Eye (tissue), 1 donor: ENCODE measurements at places on chromosomes 12 and 14.

GRCh38 chr12:97260786-97261185 is 201.8 kb upstream of the RMST start:
- DNase-seq, result no peak

GRCh38 chr14:38302966-38303365 is 47.1 kb upstream of the CLEC14A start:
- DNase-seq, result no peak

DNA sequence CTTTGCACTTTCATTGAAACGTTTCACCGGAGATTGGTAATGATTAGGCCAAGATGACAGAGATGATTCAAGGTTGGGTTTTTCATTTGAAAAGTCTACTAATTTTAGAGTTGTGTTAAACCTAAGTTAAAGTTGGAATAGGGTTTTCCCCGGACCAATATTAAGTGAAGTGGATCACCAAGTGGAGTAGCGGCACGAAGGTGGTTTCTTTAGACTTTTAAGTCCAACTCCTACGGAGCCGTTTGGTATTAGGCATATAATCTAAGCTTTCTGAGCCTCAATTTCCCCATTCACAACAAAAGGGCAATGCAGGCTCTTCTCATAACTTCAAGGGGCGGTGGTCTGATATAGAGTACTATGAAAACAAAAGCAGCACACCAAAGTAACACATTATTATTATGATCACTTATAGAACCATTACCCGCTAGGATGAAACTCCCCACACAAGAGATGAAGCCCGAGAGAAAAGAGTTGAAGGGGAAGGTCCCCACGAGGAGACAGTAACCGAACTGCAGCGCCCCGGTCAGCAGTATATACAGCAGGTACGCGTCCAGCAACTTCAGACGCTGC is 413 bp downstream of the DAD1 start:
- no peak for DNase-seq

DNA sequence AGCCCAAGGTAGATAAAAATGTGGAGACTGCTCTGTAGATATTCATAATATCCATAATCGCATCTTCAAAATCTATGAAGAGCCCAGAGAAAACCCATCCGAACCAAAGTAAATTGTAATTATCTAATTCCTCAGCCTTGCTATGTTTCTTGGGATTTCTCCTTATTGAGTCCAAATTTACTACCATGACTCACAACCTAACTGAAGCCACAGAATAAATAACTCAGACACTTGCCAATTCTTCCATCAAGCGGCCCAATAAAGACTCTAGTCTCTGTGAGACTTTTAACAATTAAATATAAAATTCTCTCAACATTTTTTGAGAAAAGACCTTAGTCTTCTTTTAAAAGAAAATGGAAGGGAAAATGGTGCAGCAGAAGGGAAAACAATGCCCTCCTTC is 409.8 kb downstream of the DAD1 start:
- no peak for DNase-seq

DNA sequence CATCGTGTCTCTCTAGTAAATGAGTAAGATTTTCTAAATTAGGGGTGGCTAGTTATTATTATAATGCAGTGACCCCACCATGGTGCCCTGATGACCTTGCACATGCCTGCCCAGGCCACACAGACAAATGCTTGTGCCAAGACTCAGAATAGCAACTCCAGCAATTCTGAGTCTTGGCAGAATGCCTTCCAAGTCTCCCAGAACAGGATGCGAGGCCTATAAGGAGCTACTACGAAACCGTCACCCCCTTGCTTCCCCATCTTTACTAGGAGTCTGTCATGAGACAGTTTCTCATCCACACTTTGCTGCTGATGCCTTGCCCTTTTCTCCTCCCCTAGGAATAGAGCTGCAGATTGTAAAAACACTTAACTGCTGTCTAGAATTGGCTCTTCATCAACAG is 559.9 kb downstream of the TRHDE start:
- no peak for DNase-seq

DNA sequence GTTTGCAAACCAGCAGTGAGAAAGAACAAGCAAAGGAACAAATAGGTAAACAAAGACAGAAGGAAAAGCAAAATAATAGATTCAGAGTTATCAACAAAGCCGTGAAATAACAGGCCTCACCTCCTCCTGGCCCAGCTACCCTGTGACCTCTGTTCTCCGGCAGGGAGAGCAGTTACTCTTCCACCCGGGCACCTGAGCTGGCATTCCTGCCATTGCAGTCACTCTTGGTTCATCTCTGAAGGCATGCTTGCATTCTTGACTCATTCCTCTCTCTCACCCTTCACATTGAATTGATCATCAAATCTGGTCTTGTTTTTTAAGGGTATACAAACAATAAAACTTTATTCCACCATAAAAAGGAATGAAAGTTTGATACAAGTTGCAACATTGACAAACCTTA is 95.1 kb downstream of the TTC8 start:
- no peak for DNase-seq

- no peak for DNase-seq
Observed at GRCh38 chr14:105748204-105748578, 221.8 kb downstream of the TMEM121 start.

- DNase-seq, result peak; percentile 6
Observed at GRCh38 chr12:128852885-128853599, at the start of gene GLT1D1. Gene GLT1D1, plus strand, starts transcription at chr12:128853478. Its CDS starts 104 bp downstream, at chr12:128853582.

GRCh38 chr12:110444455-110444854 is 5.7 kb downstream of the ARPC3 start:
- no peak for DNase-seq

DNA sequence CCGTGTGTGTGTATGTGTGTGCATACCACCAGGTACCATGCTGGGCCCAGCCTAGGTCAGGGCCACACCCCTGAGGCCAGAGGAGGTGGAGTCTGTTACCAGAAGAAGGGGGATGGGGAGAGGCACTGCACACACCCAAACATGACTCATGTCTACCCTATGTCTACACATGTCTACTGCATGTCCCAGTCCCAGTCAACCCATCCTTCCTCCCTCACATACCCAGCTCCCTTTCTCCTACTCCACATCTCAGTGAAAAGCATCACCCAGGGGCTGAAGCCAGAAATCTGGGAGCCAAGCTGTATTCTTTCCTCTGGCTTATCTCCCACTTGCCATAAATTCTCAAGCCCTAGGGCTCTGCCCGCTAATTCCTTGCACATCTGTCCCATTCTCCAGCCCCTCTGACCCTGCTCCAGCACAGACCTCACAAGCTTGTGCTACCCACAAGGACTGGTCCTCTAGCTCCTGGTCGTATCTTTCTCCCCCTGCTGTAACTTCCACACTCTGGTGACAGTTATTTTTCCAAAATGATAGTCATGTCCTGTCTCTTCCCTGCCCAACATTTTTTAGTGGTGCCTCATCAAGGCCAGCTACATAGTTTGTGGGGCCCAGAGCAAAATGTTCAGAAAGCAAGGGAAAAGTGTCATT is 18.0 kb upstream of the APPL2 start:
- DNase-seq, result no peak

- no peak for DNase-seq
Observed at GRCh38 chr14:67485501-67486095, 2.9 kb downstream of the TMEM229B start.
